CD8-positive, alpha-beta T cell (primary cell): ENCODE measurements at places on chromosomes 6 and 20.
A peak's percentile ranks its signal among the peaks of the same experiment; 100 is the strongest.

DNA sequence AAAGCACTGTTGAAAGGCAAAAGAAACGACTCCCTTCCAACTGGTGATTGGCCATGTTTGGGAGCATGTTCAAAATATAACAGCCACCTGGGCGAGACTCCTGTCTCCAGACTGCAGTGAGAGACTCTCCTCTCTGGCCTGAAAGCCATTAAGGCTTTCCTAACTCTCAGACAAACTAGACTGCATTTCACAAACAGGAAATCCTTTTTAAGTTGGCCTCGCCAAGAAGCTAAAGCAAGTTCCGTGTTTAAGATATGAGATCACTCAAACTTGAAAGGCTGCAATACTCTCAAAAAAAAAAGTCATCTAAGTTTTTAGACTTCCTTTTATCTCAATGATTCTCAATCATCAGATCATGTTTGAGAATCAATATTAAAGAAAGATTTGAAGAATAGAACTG is 117.0 kb downstream of the TFAP2A start:
- no peak for DNase-seq

GRCh38 chr6:42251500-42251899 is 33.8 kb upstream of the MRPS10 start:
- no peak for DNase-seq

DNA sequence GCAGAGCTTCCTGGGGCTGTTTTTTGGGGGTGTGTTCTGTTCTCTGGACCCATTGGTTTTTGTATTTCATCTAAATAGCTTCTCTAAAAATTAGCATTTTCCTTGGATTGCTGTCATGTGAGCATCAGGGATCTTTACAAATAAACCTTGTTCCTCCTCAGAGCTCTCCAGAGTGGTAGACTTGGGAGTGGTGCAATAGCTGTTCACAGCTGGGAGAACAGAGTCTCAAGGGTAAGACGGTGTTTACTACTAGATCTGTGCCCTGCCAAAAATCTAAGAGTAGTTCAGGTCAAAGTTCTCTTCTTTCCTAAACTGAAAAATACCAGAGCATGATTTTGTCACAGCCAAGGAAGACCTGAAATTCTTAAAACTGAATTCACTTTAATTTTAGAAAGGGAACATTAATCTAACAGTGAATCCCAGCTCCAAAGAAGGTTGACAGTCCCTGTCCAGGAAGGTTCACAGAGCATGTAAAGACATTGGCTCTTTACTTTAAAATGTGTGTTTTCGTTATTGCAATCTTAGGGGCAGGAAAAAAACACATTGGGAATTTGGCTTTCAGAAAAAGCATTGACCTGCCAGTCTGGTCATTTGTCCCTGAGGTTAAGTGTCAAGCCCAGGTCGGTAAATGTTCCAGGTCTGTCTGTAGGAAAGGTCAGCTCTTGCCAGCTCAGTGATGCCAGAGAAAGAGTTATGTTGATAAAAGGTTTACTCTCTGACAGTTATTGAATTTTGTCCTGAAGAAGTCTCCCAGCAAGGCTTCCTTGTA is 43.3 kb downstream of the VAPB start:
- no peak for DNase-seq

DNA sequence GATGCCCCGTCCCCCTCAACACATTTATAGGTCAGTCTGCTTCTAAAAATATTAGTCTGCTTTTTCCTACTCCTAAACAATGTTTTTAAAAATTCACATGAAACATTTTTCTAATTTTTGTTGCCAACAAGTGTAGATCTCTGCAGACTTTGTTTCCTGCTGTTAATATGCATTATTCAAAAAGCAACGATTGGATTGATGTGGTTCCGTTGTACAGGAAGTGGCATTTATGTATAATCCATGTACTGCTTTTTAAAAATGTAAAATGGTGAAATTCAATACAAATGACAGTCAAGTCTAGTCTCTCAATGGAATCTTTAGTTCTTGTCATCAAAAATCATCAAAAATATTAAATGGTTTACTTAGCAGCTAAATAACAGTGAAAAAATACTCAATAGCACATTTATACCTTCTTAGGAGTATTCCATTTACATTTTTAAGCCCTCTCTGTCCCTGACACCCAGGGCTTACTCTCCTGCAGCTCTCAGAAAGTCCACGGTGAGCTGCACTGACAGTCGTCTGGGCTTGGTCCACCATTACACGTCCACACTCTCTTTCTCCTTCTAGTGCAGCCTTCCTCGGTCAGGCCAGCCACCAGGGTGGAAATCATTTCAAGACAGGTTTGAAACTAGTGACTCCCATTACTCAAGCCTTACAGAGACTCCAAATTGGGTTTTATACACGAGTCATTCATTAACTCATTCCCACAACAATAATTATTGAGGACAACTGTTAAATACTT is 211.5 kb downstream of the TMEM200A start:
- DNase-seq, result no peak

GRCh38 chr6:167806061-167806700 is 20.5 kb upstream of the AFDN start:
- DNase-seq, result no peak

- no peak for DNase-seq
Observed at GRCh38 chr6:77633993-77634715, 18.7 kb upstream of the MEI4 start.

- no peak for DNase-seq
Observed at GRCh38 chr20:43971267-43971666, 56.6 kb downstream of the TOX2 start.

- DNase-seq, result no peak
Observed at GRCh38 chr6:10882657-10883171, 873 bp upstream of the GCM2 start.

- DNase-seq, result no peak
Observed at GRCh38 chr20:17651129-17651759, 30.8 kb downstream of the RRBP1 start.

- no peak for DNase-seq
Observed at GRCh38 chr6:150717419-150717818, 117.7 kb downstream of the PLEKHG1 start.

- DNase-seq, result no peak
Observed at GRCh38 chr6:72699159-72699558, 77.3 kb downstream of the KCNQ5 start.

DNA sequence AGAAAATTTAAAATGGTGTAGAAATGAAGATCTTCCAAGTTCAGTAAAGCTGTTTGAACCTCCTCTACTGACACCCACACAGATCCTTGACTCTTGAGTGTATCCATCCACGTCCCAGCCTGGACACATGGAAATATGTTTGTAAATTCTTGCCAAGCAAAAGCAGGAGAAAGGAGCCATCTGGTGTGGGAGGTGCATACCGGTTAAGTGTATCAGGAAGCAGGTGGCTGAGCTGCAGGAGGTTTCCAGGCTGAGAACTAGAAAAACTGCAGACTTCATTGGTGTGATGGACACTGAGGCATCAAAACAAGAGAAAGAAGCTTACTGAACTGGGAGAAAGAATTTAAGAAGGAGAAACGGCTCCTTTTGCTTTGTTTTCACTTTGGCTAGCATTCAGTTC is 229.9 kb upstream of the GRIK2 start:
- DNase-seq, result no peak

DNA sequence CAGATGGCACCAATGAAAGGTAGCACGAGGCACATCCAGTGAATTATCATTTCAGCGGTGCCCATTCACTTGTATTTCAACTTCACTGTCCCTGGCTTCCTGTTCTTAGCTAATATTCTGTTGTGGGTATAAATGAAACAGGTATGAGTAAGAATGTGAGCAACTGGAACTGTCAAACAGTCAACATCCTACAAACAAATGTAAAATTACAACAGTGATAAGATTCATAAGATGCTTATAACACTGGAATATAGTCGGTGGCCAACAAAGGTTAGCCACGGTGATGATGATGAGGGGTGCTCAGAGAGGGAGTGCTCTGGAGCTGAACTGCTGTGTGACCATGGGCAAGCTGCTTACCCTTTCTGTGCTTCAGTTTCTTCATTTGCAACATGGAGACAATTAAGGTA is 74.9 kb upstream of the TOX2 start:
- no peak for DNase-seq

DNA sequence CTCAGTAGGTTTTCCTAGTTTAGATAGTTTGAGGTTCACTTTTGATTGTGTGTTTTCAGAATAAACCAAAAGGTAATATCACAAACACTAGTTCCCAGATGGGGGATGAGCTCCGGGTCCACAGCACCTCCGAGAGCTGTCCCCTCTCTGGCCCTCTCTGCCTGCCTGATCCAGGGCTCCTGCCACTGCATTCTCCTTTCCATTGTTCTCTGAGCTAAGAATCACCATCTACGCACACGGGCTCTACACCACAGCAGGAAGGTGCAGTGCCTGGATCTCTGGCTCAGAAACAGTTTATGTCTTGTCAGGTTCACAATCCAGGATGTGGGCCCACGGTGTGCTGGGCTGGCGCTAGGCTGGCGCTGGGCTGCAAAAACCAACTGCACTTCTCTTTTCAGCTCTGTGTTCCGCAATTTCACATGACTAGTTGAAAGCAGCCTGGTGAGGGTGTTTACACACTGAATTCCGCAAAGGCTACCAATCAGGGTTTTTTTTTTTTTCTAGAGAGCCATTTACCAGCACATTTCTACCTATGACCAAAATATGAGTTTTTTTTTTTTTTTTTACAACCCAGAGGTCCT is 167.5 kb downstream of the SOD2 start:
- DNase-seq, result no peak

GRCh38 chr6:146161664-146162063 is 132.8 kb downstream of the GRM1 start:
- DNase-seq, result no peak

GRCh38 chr6:131972741-131973140 is 21.6 kb upstream of the CCN2 start:
- no peak for DNase-seq

DNA sequence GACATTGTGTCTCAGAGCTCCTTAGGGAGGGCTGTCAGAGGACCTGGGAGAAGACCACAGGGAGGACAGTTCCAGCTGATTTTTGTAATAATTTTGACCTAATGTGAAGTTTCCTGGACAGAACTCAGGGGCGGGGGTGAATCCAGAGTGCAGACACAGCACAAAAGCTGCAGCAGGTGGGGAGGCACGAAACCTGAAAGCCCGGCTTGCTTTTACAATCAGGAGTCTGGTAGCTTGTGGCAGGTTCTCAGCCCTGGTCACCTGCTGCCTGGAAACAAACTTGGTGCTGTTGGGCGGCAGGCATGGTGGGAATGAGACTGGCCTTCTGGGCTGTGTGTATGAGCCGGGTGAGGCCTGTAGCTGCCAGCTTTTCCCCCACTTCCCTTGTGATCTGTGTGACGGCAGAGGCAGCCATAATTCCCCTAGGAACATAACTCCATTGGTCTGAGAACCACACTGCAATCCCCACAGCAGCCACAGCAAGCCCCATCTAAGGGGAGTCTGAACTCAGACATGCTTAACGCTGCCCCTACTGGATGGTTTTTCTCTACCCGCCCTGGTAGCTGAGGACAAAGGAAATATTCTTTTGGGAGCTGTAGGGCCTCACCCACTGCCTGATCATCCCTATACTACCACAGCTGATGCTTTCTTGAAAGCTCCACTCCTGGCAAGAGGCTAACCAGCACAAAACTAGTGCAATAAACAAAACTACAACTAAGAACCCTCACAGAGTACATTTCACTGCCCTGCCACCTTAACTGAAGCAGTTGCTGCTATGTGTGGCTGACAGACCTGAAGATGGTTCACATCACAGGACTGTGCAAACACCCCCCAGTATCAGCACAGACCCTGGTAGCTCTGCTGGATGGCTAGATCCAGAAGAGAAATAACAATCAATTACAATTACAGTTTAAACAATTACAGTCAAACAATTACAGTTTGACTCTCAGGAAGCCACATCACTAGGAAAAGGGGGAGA is 1055.1 kb upstream of the GJE1 start:
- no peak for DNase-seq

GRCh38 chr20:38121741-38122140 is 43.3 kb downstream of the TGM2 start:
- no peak for DNase-seq

GRCh38 chr6:25534942-25535631 is 116.9 kb upstream of the SCGN start:
- DNase-seq, result no peak

DNA sequence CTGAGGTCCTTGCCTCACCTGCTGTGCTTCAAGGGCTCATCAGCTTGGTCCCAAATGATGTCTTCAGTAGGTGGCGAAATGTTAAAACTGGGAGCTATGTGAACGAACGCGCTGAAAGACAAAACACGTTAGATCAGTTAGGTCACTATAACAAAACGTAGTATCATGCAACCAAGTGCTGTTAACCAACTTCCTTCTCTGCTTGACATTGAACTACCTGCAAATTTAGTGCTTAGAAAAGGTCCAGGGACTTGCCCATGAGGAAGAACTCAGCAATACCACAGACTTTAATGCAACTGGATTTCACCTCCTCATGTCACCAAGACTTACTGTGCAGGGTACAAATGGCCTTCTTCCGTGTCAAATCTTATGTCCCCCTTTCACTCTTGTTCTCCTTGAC is 24.8 kb downstream of the BACH2 start:
- DNase-seq, result no peak

DNA sequence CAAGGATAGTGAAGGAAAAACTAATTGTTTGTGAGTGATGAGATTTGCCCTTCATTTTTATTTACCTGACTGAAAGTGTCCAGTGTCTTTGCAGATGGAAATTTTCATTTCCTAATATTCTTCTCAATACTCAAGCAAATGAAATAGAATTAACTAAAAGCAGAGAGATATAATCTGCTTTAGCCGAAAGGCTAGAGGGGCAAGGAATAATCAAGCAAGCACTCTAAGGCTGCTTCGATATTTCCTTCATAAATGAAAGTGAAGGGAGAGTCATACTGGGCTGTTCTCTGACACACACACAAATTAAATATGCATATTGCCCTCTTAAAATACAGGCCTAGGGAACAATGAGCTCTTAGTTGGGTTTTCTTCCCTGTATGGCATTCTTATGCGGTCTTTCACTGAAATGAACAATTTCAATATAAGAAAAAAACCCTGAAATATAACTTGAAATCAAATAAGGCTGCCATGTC is 47.5 kb upstream of the POPDC3 start:
- DNase-seq, result no peak

- peak; percentile 16 for DNase-seq
Observed at GRCh38 chr20:63394069-63394919, 33.1 kb upstream of the CHRNA4 start.

- no peak for DNase-seq
Observed at GRCh38 chr6:836276-836853, 143.4 kb upstream of the EXOC2 start.

DNA sequence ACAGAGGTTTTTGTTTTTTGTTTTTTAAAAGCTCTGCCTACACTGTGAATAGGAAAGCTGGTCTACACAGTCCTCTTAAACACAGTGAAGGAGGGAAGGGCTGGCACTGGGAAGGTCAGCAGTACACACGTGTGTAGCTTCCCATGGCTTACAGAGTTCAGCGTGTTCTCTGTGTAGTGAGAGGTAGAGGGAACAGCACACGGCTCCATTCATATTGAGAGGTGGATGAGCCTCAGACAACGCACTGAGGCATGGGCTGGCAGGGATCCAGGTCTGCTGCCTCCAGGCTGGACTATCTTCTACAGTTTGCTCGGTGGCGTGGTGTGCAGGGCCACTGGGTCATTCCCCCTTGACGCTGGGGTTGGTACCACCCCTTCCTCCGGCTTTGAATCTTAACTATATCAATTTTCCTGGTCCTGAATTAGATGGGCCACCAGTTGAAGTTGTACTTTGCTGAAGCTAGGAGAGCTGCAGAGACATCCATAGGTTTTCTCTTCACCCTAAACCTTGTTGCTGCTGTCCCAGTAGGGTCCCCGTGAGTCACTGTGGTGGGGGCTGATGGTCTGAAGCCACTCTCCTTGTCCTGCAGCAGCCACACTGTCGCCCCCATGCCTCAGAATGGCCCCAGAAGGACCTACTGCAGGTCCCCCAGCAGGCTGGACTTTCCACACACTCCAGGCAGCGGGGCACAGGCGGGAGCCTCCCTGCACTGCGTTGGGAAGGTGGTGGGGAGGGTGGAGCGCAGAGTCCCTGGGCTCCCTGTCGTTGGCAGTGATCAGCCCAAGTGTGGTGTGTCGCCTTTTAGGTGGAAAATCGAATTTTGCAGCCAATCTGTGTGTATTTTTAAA is 2.0 kb downstream of the ARFGAP1 start:
- DNase-seq, result no peak
